ENCODE measurements at places on chromosomes 1 and 21.

GRCh38 chr1:89130716-89131115 is 4.8 kb upstream of the GBP2 start:
- no peak for DNase-seq

DNA sequence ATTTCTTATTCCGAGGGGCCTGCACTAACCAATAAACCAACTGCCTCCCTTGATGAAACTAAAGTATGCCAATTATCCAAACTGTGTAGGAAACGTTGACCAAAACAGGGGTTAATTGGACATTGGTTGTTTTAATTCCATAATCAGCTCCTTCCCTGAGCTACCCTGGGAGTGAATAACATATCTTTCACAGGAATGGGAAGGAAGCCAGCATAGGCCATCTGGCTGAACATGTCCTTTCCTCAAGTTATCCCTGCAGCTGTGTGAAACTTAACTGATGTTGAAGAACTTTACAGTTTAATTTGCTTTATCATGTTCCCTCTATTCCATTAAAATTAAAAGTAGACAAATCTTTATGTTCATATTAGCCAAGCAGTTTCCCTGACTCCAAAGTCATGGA is 75.4 kb downstream of the NRIP1 start:
- no peak for DNase-seq

- DNase-seq, result no peak
Observed at GRCh38 chr1:203051841-203052324, 25.6 kb downstream of the PPFIA4 start.

DNA sequence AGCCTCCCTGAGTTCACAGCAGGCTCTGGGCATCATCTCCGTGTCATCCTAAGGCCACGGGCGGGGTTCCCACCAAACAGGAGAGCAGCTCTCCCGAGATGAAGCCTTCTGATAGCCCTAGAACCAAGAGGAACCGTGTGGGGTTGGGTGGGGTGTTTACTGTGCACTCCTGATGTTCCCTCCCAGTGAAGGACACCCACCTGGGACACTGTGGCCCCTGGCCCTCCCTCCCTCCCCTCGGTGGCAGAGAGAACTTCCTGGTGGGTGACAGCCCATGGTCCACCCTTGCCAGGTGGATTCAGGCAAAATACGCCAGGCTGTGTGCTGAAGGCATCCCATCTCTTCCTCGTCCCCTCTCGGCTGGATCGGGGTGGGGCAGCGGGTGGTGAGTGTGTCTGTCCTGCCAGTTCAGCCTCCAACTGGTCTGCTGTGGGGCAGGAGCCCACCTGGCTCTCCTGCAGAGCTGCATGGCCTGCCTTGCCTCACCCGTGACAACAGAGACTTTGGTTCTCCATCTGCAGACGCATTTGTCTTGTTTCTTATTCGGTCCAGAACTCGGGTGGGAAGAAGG is 15.6 kb upstream of the C1orf174 start:
- DNase-seq, result no peak

DNA sequence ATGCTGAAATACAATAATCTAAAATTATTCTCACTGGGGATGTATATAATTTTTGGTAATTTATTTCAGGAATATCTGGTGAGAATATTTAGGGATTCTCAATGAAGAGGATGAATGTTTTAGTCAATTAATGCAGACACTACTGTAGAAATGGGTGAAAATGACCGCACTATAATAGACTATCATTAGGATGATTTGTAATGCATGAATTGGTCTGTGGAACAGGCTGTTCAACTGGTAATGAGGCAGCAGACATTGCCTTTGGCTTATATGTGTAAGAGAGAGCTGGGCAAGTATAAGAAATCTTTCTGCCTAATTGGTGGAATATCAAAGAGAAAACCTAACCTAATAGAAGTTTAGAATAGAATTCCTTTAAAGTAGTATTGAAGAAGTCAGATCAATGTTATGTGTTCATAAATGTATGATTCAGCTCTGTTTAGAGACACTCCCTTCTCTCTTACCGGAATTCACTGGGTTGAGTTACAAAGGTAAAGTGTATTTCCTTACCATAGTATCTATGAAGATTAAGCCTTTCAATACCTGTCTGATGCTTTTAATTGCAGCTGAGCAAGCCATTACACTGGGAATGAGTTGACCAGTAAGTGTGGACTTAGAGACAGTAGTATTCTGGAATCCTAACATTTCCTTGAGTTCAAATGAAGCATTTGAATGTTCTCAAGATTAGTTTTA is 274.5 kb downstream of the S1PR1 start:
- no peak for DNase-seq

DNA sequence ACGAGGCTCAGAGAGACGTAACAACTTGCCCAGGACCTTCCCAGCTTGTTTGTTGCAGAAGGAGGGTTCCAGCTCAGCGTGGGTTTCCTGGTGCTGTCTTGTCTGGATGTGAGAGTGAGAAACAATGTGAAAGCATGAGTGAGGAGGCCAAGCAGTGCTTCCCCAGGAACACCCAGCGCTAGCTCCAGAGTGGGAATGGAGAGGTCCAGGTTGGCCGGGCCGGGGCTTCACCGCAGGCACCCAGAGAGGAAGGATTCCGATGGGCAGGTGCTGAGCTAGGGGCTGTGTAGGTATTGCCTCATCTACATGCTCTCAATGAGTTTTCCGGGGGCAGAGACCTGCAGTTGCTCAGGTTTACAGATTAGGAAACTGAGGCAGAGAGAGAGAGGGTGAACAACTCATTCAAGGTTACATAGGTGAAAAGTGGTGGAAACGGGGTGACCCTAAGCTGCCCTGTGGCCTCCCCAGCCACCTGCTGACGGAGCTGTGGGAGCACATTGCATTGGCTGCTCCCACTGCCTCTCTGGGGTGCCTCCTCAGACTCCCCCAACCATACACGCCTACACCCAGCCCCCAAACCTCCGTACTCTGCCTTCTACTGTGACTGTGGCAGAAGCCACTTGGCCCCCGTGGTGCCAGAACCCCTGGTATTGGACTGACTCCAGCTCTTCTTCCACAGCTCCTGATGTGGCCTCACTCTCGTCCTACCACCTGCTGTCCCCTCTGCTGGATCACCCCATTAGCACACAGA is 51.2 kb downstream of the B3GALT5 start:
- DNase-seq, result no peak

GRCh38 chr21:37547615-37548200 is 181.1 kb downstream of the DYRK1A start:
- no peak for DNase-seq

DNA sequence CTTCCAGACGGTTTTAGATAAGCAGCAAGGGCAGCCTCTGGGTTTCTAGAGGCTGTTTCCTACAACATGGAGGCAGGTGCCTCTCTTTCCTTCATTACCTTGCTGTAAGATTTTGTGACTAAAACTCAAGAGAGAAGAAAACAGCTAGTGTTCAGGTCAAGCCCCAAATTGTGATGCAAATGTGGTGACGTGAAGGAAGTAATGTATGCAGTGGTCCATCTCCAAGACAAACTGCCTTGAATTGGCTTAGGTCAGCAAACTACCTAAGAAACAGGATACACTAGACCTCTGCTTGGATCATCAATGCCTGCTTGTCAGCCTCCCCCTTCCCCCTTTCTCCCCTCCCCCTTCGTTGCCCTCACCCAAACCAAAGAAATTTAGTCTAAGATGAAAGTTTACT is 28.9 kb upstream of the RIPK4 start:
- DNase-seq, result no peak

GRCh38 chr1:16145030-16145661 is 10.7 kb downstream of the EPHA2 start:
- DNase-seq, result no peak

- no peak for DNase-seq
Observed at GRCh38 chr1:229579059-229579673, 20.7 kb upstream of the ABCB10 start.

DNA sequence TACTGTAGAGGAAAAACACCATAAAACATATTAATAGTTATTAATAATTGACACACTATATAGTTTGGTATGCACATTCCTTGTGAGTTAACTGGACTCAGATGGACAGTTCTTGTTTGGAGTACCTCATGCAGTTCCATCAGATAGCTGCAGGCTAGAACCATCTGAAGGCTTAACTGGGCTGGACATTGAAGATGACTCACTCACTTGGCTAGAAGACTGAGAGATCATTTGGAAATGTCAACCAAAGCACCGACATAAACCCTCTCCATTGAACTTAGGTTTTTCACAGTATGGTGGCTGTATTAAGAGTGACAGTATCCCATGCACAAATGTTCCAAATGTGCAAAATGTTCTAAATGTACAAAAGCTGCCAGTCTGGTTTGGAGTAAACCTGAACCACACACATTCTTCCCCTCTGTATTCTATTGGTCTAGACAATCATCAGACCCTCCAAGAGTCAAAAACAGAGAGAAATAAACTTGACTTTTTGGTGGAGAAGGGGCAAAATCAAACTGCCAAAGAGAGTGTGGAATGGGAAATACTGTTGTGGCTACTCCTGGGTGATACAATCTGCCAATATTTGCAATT is 708.4 kb downstream of the KCNT2 start:
- no peak for DNase-seq

DNA sequence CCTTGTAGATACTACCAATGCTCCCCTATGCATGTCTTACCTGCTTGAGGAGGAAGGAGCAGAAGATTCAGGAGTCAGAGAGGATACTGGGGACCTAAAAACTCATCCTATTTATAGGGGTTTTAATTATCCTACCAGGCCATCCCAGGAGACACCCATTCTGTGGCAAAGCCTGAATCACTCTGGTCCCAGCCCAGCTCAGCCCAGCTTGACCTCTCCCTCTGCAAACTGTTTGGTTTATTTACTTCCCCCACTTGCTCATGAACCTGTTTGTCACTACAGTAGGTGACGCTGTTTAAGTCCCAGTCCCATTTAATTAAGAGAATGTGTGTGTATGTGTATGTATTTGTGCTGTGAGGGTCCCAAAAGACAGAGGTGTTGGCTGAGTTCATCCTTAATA is at the start of gene RPTN:
TSS of gene RPTN (minus strand) at position 85 of the 400 bp plus-strand sequence. CDS start 1,339 bp downstream, outside the sequence.
- DNase-seq, result no peak

DNA sequence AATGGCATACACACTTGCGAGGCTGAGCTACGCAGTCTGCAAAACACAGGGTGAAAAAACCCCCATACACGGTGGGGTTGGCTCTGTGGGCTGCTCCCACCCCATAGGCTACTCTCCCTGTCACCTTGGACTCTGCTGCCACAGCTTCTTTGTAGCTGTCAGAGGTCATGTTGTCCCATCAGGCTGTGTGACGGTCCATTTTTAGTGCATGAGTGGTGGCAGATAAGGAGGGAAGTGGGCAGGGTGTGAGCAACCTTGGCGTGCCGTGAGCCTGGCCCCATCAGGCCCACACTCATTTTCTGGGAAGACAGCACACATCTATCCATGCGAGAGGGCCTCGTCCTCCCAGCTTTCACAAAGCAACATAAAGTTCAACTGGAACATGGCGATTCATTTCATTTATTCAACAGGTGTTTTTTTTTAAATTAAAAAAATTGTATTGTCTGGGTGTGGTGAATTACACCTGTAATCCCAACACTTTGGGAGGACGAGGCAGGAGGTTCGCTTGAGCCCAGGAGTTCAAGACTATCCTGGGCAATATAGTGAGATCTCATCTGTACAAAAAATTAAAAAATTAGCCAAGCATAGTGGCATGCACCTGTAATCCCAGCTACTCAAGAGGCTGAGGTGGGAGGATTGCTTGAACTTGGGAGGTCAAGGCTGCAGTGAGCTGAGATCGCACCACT is 9.5 kb downstream of the GPR137B start:
- DNase-seq, result no peak

- no peak for DNase-seq
Observed at GRCh38 chr21:20661246-20661645, 337.0 kb upstream of the NCAM2 start.

GRCh38 chr1:25700626-25701025 is 84.0 kb downstream of the MAN1C1 start:
- no peak for DNase-seq

DNA sequence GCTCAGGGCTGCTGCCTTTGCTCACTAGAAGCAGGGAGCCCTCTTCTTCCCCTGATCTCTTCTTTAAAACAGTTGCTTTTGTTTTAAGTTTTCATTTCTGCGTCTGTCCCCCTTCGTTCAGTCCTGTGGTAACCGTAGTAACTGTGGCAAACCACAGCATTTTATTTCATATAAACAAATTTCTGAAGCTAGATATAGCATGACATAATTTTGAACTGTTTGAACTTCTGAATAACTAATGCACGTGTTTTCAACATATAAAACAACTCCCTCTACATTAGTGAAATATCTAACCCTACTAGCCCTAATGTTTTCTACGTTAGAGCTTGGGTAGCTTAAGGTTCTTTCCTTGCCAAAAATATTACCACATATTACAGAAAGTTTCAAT is 104.6 kb downstream of the DISP1 start:
- no peak for DNase-seq

DNA sequence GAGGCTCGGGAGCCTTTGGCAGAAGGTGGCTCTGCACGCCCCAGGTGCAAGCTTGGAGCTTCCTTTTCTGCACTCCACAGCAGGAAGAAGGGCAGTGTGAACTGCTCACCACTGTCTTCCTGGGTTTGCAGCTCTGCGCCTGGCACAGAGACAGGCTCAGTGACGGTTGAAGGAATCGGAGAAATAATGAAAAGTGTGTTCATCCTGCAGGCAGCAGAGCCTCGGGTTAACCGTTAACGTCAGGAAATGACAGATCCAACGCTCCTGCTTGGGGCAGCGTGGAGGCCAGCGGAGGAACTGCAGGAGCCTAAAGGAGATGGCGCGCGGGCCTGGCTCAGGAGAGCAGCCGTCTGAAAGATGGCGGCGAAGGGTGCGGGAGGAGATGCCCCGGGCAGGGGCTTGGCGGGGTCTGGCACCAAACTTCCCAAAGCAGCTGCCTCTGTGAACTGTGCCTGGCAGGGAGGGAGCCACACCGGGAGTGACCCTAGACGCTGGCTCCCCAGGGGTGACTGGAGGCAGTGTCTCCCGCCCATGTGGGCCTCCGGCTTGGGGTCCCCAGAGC is 10.9 kb upstream of the SAMD11 start:
- DNase-seq, result peak; percentile 4

- DNase-seq, result no peak
Observed at GRCh38 chr1:205604825-205605505, 26.8 kb downstream of the ELK4 start.

GRCh38 chr1:170238704-170239391 is 93.1 kb downstream of the NTMT2 start:
- no peak for DNase-seq

GRCh38 chr21:43966946-43967512 is 45.1 kb upstream of the TRAPPC10 start:
- no peak for DNase-seq

DNA sequence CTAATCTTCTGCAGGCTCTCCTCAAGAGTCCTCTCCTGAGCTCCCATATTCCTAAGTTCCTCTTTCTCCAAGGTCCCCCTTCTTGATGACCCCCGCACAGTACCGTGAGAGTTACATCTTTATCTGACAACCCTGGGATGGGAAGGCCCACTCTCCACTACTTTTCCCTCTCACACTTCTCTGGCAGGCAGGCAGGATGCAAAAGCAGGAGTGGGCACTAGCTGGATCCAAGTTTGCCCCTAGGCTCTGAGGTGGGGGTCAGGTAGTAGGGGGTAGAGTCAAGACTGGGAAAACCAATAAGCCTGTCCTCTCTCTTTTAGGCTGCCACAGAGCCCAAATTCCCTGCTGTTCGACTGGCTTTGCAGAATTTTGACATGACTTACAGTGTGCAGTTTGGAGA is 3.9 kb downstream of the NSUN4 start:
- DNase-seq, result no peak

GRCh38 chr1:162134646-162135045 is 65.2 kb downstream of the NOS1AP start:
- no peak for DNase-seq
